ENCODE measurements at places on chromosomes 12 and 14.

DNA sequence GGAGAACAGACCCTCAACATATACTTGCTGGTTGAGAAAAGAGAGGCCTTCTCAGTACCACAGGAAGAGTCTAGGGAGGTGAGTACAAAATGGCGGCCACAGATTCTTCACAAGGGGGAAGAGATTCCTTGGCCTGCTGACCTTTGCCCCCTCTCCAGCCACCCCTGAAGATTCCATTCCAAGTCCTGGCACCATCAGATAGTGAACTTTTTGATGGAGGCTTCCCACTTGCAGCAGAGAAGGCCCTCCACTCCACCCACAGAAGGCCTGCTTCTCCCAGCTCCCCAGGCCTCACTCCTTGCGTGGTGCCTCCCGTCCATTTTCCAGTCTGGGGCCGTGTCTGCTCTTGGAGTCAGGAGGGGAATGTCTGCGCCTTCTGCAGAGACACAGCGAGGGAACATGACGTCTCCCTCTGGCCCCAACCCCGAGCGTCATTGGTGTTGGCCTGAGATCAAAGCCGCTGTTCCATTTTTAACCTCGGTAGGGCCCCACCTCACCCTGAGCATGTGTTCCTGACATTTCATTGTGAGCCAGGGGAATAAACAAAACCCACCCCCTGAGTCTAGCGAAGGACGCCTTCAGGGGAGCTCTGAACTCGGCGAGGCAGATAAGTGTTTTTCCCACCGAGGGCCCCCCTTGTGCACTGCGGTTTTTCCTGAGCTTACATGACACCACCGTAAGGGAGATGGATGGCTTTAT, 268.7 kb upstream of the TBX3 start:
- peak; percentile 51 for DNase-seq

- DNase-seq = no peak
Measured at GRCh38 chr12:50556273-50556672, 51.5 kb downstream of the DIP2B start.

- no peak for DNase-seq
Measured at GRCh38 chr12:46212108-46212982, 56.5 kb downstream of the SLC38A1 start.

GRCh38 chr12:100171248-100171647, 28.6 kb upstream of the BLTP3B start:
- DNase-seq = no peak

DNA sequence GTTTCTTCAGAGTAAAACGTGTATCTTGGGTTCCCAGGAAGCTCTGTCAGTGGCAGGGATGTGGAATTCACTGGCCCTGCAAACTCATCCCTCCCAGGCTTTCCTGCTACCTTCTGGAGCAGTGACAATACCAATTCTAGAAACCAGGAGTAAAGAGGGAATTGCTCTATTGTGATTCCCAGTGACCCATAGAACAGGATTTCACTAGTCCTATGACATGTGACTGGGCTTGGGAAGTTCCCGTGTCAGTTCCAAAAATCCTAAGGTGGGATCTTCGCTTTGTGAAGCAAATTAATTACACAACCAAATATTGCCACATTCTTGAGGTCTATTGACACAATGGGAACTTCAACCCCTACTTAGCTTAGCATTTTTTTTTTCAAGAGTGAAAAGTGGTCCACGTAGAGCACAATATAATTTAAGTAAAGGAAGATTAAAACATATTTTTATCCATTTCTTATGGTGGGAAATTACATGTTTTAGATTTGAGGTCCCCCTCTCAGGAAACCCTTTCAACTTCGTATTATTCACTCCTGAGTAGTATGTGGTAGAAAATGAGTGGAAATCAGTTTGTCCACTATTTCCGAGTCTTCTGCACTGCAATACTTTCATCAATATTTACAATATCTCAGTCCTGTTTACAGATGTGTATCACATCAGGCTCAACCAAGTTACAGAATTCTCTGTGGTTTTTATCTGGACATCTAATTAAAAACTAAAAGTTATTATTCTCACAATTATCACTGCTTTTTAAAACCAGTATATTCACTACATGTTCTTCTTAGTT, 88.9 kb upstream of the SOX5 start:
- DNase-seq = no peak

Measured in muscle of arm (tissue), 14 donors.